Activated naive CD4-positive, alpha-beta T cell treated with anti-CD3 and anti-CD28 coated beads for 36 hours (primary cell): ENCODE measurements at places on chromosomes 11 and 22. TPM values are rescaled to one million over a fixed set of nuclear protein-coding genes. Genes with fewer than 3 reads are reported as not detected.
A peak's percentile ranks its signal among the peaks of the same experiment; 100 is the strongest.

- DNase-seq = no peak
These were observed 386.5 kb downstream of the SOX6 start for GRCh38 chr11:15969701-15970329.

- DNase-seq = no peak
These were observed 109.4 kb upstream of the KIRREL3 start for GRCh38 chr11:127109796-127110480.

Gene RAB3IL1
- total RNA-seq = 0.74 TPM

Gene CDC42EP2
- total RNA-seq = 1.5 TPM

Gene LRRC56
- 1.3 TPM for total RNA-seq

GRCh38 chr11:11813288-11813962, 28.3 kb upstream of the USP47 start:
- no peak for DNase-seq

Gene NXPE2
- not detected for total RNA-seq

DNA sequence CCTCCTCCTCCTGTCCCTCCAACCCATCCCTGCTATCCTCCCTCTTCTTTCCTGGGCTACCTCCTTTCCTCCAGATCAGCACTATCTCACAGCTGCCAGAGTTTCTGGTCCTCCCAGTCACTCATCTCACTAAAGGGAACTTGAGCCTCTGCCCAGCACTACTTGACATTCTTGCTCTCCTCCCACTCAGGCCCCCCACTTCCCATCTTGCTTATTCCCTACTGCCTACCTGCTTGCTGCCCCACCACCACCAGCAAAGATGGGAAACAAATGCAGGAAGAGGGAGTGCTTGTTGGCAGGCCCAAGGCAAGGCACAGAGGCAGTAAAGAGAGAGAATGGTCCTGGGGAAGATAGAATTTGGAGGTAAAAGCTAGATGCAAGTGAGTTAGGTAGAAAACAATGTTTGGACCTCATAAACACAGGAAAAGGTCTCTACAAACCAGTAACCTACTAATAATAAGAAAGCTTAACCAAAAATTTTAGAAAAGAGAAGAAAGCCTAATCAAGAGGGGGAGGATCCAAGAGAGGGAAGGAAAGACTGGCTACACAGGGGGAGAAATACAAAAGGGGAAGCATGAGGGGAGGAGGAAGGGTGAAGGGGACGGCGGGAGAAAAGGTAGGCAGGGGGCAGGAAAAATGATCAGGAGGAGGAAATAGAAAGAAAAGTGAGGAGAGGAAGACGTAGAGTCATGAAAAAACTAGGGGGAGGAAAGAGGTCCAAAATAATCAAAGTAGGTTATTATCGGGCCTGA, 63.6 kb downstream of the PAK1 start:
- DNase-seq = no peak

DNA sequence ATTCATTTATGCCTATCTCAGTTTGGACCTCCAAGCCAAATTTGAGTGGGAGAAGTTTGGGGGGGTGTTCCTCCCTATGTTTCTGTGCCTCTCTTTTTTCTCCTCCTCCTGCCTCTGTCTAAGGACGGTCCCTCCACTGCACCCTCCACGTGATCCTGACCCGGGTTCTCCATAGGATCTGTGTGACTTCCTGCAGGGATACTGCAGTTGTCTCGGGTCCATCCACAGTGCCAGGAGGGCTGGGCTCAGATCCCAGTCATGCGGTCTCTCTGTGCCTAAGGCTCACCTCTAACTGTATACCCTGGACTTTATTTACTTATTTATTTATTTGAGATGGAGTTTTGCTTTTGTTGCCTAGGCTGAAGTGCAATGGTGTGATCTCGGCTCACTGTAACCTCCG, 1354.5 kb downstream of the BRD1 start:
- no peak for DNase-seq

DNA sequence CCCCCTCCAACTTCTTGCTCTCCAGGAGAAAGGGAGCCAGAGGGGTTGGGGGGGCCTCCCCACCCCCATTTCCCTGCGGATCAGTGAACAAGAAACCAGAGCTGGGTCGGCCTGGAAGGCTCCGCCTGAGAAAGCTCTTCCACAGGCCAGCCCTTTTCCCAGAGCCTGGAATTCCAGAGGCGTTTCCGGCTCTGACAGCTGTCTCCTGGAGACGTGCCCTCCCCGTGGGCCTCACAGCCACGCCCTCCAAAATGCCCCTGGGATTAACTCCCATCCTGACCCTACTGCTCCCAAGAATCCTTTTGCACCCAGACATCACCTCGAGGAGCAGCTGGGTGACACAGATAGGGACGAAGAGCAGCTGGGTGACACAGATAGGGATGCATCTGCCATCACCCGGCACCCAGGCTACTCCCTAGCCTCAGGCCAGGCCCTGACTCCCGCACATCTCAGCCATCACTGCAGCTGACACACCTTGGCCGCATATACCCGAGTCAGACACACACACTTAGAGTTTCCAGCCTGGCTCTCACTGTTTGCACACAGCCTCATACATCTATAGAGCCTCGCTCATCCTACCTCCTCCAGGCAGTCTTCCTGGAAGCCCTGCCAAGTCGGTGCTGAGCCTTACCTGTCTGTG, 7.6 kb upstream of the CDC42EP1 start:
- DNase-seq = no peak

Gene CAPN5
- 0.79 TPM for total RNA-seq

DNA sequence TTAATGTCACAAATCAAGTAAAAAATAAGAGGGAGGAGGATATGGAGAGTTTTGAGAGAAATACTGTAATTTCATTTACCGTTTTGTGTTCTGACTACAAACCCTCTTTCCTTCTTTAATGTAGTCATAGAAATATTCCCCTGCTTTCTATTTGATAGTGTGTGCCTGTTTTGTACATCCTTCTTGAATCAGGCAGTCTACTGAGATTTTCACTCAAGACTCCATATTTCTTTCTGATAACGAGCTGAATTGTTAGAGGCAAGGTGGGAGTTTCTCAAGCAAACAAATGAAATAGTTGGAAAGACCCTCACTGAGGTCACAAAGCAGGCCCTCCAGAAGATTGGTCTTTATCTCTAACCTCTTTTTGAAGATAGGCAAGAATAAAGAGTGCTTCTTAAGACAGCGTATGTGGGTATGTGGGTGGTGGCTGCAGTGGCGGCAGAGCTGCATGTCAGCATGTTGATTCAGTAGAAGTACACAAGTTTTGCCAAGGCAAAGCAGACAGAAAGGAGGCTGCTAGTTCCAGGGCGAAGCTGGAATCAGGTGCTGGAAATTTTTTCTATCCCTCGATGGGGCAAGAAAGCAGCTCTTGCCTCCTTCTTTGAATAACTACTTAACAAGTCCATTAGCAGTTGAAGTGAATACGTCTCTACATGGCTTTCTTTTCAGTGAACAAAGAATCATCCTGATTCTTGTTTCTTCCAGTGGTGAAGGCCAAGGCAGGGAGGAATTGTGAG, 164.2 kb downstream of the FAM76B start:
- DNase-seq = no peak

Gene KRTAP5-11
- not detected for total RNA-seq

DNA sequence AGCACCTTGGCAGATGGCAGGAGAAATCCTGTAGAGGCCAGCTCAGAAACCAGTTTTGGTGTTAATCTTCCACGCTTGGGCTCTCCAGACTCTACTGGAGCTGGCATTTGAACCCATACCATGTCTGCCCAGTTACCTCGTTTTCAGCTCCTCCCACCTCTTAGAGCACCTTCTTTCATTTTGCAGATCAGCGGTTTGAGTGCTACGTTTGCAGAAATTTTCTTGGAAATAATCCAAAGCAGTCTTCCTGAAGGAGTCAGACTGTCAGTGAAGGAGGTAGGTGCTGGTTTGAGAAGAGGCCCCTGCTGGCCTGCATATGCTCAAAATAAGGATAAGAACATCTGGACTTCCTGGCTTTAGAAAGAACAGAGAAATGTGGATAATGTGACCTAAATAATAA, 13.7 kb downstream of the COA4 start:
- DNase-seq = no peak

GRCh38 chr11:20966489-20966888, 297.1 kb downstream of the NELL1 start:
- DNase-seq = no peak

DNA sequence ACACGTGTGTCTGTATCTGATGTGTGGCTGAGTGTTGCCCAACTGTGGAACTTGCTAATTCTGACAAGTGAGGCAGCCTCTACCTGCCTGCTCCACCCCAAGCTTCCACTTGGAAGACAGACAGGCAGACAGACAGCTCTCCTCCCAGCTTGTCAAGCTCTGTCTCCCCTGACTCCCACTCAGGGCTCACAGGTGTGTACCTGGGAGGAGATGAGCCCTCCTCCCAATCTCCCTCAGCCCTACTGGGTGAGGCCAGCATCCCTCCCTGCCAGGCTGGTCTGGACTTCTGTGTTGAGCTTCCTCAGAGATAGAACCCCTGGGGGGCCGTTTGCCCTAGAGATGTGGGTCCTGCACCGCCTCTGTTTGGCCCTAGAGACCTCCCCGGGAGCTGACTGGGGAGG, 1.0 kb upstream of the CHRM1 start:
- DNase-seq = no peak

Gene KLHDC7B
- 7.6 TPM for total RNA-seq

GRCh38 chr11:61972672-61973475, 5.4 kb upstream of the FTH1 start:
- DNase-seq = peak; percentile 67

Gene OR4X2
- not detected for total RNA-seq

DNA sequence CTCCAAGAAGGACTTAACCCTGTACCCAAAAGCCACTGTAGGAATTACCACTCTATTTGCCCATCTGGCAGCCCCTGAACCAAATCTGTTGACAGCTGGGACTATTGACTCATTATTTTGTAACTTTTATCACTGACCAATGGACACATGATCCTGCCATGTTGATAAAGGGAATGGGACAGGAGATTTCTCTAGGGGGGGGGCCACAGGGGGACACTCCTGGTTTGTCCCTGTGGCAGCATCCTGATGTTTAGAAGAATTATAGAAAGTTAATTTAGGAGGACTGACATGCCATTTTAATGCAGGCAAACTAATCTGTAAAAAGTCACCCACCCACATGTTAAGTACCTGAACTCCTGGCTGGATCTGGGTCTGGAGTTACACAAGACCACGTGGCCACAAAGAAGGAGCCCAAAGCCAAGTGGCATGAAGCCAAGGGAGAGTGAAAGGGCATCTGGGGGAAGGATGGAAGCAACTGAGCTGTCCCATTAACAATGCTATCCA, 558.1 kb downstream of the ETS1 start:
- DNase-seq = no peak

Gene OR52I1
- total RNA-seq = not detected

DNA sequence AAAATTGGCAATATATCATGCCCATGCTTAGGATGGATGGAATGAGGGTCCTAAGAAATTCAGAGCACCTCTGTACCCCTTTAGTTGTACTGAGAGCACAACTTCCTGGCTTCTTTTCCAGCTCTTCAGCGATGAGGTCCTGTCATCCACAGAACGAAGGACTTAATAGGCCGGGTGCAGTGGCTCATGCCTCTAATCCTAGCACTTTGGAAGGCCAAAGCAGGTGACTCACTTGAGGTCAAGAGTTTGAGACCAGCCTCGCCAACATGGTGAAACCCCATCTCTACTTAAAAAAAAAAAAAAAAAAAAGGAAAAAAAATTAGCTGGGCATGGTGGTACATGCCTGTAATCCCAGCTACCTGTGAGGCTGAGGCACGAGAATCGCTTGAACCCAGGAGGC, 125.3 kb upstream of the BMAL1 start:
- no peak for DNase-seq

Gene GALNT18
- 4.7 TPM for total RNA-seq

Gene GPHA2
- not detected for total RNA-seq

- DNase-seq = no peak
These were observed 185.0 kb downstream of the ADAMTS15 start for GRCh38 chr11:130633466-130633865.

GRCh38 chr11:76661834-76662434, 8.6 kb downstream of the LRRC32 start:
- no peak for DNase-seq
